Urothelium cell line (cell line): ENCODE measurements at places on chromosomes 2 and 18.
A peak's percentile ranks its signal among the peaks of the same experiment; 100 is the strongest.

GRCh38 chr2:67650291-67651133 lies 253.4 kb downstream of the ETAA1 start:
- DNase-seq = peak; percentile 82

- no peak for DNase-seq
Measured at GRCh38 chr18:25248755-25249154, 103.2 kb downstream of the ZNF521 start.

- DNase-seq = peak; percentile 27
Measured at GRCh38 chr2:80351231-80351630, 46.7 kb upstream of the LRRTM1 start.

- no peak for DNase-seq
Measured at GRCh38 chr2:8611246-8611645, 70.6 kb upstream of the ID2 start.

DNA sequence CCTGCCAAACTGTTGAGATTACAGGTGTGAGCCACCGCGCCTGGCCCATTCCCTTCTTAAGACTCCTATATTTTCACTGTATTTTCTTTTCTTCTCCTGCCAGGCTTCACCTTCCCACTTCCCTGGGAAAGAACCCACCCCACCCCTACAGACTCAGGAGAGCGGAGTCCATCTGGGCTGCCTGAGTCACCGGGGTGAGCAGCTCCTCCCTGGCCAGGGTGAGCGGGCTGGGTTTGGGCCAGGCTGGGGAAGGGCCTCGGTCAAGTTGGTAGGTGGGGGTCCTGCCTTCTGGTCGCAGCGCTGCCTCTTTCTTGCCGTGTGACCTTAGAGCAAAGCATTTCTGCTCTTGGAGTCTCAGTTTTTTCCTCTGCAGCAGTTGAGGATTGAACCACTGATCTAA lies 2.1 kb upstream of the GAREM2 start:
- peak; percentile 11 for DNase-seq

DNA sequence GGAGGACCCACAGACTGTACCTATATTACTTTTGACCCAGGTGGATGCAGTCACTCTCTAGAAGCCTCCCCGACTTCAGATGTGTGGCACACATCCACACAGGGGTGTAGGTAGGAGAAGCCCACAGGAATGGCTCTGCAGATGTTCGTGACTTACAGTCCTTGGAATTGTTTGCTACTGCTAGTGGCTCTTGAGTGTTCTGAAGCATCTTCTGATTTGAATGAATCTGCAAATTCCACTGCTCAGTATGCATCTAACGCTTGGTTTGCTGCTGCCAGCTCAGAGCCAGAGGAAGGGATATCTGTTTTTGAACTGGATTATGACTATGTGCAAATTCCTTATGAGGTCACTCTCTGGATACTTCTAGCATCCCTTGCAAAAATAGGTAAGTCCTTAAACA lies 605 bp downstream of the SLC9A4 start:
- DNase-seq = no peak

DNA sequence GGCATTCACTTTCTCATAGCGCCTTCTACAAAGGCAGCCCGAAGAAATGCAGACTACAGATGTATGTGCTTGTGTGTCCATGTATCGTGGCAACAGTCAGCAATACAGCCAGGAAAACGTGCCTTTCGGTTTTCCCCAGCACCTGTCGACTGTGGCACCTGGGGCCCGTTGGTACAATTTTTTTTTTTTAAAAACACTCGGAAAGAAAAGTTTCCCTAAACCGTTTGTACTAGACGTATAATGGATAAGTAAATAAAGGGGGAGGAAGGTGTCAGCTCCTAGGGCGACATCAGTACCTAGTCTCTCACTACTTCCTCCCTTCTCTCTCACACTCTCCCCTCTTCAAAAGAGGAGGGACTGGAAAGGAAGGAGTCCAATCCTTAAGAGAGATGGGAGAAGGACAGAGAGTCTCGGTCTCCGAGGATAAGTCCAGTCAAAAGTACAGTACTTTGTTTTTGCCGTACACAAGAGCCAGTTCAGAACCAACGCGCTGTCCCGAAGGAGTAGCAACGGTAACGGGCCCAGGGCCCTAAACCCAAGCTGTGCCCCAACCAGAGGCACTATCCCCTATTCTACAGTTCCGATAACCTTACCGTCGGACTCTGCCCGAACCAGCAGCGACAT lies 759 bp downstream of the PPP4R3B start:
- peak; percentile 40 for DNase-seq

DNA sequence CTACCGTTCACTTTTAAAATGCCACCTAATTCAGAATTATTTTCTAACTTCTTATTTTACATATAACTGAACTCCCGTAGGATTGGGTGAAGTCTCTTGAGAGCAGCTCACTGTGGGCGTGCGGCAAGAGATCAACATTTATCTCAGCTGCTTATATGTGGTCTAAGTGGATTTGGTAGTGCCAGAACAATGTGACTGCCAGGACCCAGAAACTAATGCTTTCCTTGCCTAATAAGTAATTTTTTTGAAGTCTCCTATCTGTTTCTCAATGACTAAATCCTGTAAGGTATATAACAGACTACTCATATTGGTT lies 11.2 kb upstream of the NFE2L2 start:
- DNase-seq = no peak

DNA sequence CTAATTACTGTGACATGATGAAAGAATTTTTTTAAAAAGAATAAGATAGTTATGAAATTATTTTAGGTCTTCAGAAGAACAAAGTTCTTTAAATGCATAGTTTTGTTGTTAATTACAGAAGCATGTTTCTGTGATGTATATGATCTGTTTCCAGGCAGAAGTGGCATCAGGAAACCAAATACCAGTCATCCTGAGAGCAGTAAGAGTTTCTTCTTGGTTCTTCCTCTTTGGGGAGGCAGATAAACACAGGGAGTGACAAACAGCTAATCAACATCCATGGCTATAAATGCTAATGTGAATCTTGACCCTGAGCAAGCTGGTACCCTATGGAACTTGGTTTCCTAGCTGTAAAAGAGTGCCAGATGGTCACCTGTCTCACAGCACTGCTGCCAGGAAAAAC lies 29.2 kb downstream of the WIPF1 start:
- no peak for DNase-seq

GRCh38 chr2:126831234-126832005 lies 67.3 kb upstream of the TEX51 start:
- DNase-seq = peak; percentile 77

GRCh38 chr2:164815071-164815793 lies 26.4 kb downstream of the COBLL1 start:
- DNase-seq = no peak

- DNase-seq = no peak
Measured at GRCh38 chr2:8966123-8966908, 37.2 kb downstream of the MBOAT2 start.

DNA sequence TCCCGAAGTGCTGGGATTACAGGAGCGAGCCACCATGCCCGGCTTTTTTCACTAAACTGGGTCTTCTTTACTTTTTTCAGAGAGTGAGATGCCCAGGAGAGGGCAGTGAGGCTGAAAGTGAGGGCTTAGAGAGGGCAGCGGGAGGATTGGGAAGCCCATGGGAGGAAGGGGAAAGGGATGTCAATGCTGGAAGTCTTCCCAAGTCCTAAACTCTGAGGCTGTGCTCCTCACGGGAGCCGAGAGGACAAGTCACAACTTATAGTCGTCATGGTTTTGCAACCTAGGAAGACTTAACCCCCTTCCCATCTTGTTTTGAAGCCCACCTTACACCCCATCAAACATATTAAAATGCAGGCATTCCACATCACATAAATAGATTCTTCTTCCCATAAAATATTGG lies 15.1 kb upstream of the MEP1B start:
- no peak for DNase-seq

GRCh38 chr2:99421469-99421868 lies 68.3 kb downstream of the REV1 start:
- DNase-seq = no peak

GRCh38 chr2:220585241-220585640 lies 957.8 kb downstream of the SLC4A3 start:
- DNase-seq = no peak

DNA sequence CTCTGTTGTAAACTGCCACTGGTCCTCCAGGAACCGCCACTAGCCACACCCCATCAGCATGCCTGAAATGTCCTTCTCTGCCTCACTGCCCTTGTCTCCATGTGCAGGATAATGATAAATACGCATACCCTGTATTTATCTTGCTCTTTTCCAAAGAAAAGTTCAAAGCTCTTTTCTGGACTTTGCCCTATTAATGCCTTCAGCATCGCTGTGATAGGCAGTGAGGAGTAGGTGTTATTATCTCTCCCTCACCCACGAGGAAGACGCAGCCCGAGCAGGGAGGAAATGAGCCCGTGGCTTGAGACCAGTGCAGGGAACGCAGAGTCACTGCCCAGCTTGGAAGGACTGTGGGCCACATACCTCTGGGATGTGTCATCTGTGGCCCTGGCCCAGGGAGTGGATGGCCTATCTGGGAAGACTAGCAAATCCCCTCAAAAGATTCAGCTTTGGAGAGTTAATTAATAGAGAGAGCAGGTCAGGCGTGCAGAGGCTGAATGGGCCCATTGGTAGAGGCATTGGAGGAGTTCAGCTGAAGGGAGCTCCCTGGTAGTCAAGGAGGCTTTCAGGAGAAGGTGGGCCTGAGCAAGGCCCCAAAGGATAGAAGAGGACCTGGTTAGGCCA lies 39.5 kb upstream of the MCFD2 start:
- peak; percentile 90 for DNase-seq

DNA sequence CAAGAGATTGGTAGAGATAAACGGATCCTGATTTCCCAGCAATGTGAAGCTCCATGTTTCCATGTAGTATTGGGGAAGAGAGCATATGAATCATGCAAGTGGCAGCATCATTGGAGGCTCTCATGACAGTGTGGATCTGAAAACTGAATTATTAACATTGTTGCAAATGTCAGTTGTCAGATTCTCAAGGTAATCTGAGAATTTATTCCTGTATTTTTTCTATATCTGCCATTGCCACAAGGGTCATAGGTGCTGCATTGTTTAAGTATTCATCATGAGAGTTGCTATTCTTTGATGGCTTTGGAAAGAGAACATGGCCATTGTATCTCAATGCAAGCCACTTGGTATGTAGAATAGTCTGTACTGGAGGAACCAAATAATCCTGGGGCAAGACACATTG lies 1217.0 kb upstream of the ZEB2 start:
- no peak for DNase-seq

DNA sequence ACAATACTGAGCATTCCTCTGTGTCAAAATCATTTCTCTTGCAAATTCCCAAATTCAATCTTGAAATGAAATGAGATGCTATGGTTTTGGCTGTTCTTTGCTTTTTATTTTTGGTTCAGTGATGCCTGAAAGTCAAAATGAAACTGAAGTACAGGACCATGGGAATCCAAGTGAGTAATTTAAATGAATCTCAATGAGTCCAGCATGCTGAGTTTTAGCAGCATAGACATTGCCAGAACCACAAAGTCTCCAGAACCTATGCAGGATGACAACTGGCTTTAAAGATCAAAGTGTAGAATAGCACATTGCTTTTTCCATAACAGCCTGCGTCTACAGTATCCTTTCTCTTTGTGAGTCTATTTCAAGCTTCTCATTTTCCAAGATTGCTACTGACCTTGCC lies 1050.7 kb upstream of the PIK3C3 start:
- DNase-seq = no peak

GRCh38 chr2:105896765-105897163 lies 152.1 kb downstream of the NCK2 start:
- no peak for DNase-seq

DNA sequence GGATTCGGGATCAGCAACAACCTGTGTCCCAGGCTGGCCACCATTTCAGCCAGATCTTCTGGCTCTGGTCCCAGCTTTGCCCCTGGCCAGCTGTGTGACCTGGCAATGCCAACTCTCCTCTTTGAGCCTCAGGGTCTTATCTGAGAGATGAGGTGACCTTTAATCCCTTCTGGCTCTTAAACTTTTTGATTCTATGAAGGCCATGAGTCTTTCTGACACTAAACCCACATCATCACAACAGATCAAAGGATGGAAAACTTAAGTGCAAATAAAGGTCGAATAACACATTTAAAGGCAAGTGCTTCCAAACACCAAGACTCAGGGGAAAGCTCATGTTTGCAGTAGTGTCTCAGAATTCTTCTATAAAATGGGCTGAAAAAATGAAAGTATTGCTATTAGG lies 491.8 kb upstream of the NRP2 start:
- DNase-seq = no peak

DNA sequence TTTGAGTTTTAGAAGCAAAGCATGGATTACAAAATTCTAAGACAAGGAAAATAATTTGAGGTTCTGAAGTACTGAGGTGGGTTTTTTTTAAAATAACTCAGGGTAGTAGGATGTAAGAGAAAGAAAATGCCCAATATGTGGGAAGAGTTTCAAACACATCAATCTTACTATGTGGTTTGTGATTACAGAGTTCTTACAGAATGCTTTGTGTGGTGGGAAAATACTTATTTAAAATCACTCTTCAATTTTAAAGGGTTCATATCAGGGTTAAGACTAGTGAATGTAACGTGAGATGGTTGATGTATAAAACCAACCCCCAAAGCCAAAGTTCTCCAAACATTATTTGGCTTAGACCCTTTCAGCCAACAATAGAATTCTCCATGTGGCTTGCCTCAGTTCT lies 173.5 kb downstream of the UBE2E3 start:
- no peak for DNase-seq

DNA sequence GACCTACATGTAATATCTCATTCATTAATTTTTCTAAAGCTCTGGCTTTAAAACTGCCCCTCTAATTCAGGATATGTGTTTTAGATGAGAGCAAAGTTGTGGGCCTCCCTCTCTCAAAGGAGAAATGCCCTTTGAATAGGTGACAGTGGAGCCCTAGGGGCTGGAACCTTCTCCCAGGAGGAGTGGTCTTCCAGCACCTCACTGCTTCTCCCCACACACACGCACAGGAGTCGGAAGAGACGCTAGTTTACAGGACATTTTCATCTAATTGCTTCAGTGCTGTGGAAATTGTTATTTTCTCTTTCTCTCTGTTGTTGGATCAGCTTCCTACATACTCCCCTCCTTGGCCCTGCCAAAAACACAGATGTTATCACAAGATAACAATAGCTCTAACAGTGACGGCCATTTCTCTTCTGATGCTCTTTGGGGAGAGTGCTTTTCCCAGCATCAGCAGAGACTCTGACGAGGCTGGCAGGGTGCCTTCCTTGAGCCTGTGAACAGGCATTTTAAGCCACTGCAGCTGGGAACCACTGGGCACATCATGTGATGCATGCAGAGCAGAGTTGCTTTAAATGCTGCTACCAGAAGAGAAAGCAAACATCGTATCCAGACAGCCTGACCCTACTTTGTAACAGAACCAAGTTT lies 209.4 kb upstream of the SP5 start:
- no peak for DNase-seq
